Ureter (tissue), 1 donor: ENCODE measurements at places on chromosomes 1 and 21. TPM values are rescaled to one million over a fixed set of nuclear protein-coding genes. Genes with fewer than 3 reads are reported as not detected.

The PSMG1 gene
- 47.6 TPM for total RNA-seq

The TAGLN2 gene
- total RNA-seq, result 322 TPM

The DNAJC6 gene
- 3.4 TPM for total RNA-seq

The NUCKS1 gene
- total RNA-seq, result 189 TPM

The LRRC8D gene
- 17.8 TPM for total RNA-seq

The BRINP3 gene
- not detected for total RNA-seq

The CHD5 gene
- total RNA-seq, result 0.83 TPM

The TNFRSF9 gene
- total RNA-seq, result 0.18 TPM

The LIPI gene
- not detected for total RNA-seq

The CBS gene
- 65.8 TPM for total RNA-seq

The SGIP1 gene
- 15.8 TPM for total RNA-seq

The SIM2 gene
- 0.49 TPM for total RNA-seq

The RGS7 gene
- total RNA-seq, result 0.60 TPM

The ZYG11A gene
- 0.23 TPM for total RNA-seq

The PTPN22 gene
- 5.2 TPM for total RNA-seq

The DMBX1 gene
- not detected for total RNA-seq

The PEAR1 gene
- 10.0 TPM for total RNA-seq

The ANGEL2 gene
- total RNA-seq, result 43.9 TPM

The NUP133 gene
- total RNA-seq, result 39.7 TPM

The SLAMF8 gene
- total RNA-seq, result 3.6 TPM

The TSTD1 gene
- 79.8 TPM for total RNA-seq

The ERG gene
- total RNA-seq, result 27.2 TPM

The NEK2 gene
- total RNA-seq, result not detected

The KRTAP13-2 gene
- total RNA-seq, result not detected

The IGSF3 gene
- 31.1 TPM for total RNA-seq

The ERO1B gene
- total RNA-seq, result 11.8 TPM

The SYNC gene
- total RNA-seq, result 6.4 TPM

The HPCAL4 gene
- not detected for total RNA-seq

The EPS15 gene
- 86.2 TPM for total RNA-seq

The C1QB gene
- total RNA-seq, result 92.9 TPM

The WNT9A gene
- 2.7 TPM for total RNA-seq

The AQP10 gene
- total RNA-seq, result not detected

The CRABP2 gene
- total RNA-seq, result 229 TPM

The ALDH9A1 gene
- 60.5 TPM for total RNA-seq

The RNU1-1 gene
- total RNA-seq, result 1,626 TPM

The RORC gene
- 14.5 TPM for total RNA-seq

The MIXL1 gene
- 0.52 TPM for total RNA-seq

The OR14K1 gene
- total RNA-seq, result not detected

The BARHL2 gene
- total RNA-seq, result not detected

The TMEM240 gene
- total RNA-seq, result 2.9 TPM

The CASQ2 gene
- total RNA-seq, result 18.7 TPM

The ADAM30 gene
- total RNA-seq, result not detected

The OR2W3 gene
- not detected for total RNA-seq

The ADORA1 gene
- 1.5 TPM for total RNA-seq

The FCRL6 gene
- total RNA-seq, result 0.49 TPM
